ENCODE measurements at places on chromosomes 7 and 10.

GRCh38 chr10:118732245-118733165 is 22.3 kb downstream of the CACUL1 start:
- DNase-seq: peak; percentile 39

GRCh38 chr7:75818472-75818871 is 4.9 kb upstream of the CCL24 start:
- DNase-seq: no peak

DNA sequence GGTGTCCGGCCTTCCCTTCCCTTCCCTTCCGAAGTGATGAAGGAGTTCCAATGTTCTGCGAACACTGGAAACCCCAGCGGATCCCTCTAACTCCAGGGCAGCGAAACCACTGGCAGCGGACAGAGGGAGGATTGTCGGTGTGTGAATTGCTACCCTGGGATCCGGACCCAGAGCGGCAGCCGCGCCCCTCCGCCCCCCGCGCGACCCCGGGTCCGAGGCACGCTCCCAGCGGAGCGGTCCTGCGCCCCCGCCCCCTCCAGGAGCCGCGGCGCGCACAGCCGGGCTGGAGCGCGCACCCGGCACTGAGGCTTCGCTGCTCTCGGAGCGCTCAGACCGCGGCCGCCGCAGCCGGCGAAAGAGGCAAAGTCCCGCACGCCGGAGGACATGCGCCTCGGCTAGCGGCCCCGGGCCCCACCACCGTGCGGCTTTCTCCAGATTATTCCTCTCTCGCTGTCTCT is at the start of gene PTPRZ1:
Gene PTPRZ1, plus strand, starts transcription at position 331 of the 458 bp plus-strand sequence. CDS start 339 bp downstream, outside the sequence.
- no peak for DNase-seq

GRCh38 chr7:33841031-33841430 is 64.3 kb upstream of the BMPER start:
- DNase-seq: no peak

GRCh38 chr7:43490016-43490415 is 92.9 kb upstream of the STK17A start:
- no peak for DNase-seq

GRCh38 chr7:28572321-28573058 is 160.2 kb downstream of the CREB5 start:
- DNase-seq: no peak

GRCh38 chr7:77425101-77426051 is 9.2 kb upstream of the GSAP start:
- no peak for DNase-seq

- DNase-seq: no peak
Observed at GRCh38 chr7:81128011-81128410, 209.2 kb upstream of the SEMA3C start.

DNA sequence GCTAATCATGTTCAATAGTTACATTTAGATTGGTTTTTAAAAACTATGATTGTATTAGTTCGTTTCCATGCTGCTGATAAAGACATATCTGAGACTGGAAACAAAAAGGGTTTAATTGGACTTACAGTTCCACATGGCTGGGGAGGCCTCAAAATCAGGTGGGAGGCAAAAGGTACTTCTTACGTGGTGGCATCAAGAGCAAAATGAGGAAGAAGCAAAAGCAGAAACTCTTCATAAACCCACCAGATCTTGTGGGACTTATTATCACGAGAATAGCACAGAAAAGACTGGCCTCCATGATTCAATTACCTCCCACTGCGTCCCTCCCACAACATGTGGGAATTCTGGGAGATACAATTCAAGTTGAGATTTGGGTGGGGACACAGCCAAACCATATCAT is 34.1 kb upstream of the CC2D2B start:
- DNase-seq: no peak

GRCh38 chr7:80060218-80060806 is 74.3 kb upstream of the GNAI1 start:
- DNase-seq: peak; percentile 3

DNA sequence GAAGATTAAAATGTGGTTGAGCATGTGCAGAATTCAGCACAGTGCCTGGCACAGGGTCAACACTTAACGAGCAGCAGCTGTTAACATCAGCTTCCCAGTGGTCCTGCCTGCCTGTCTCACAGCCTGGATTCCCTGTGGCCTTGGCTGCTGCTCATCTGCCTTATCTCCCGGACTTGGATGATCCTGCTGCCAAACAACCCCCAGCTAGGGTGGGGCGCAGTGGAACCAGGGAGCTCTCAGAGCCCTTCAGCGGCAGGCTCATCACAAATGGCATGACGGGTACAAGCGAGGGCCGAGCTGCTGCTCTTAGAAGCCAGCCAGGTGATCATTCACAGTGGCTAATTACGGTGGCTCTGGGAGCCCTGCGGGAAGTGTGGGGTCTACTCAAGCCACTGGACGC is 13.0 kb upstream of the SMARCD3 start:
- DNase-seq: no peak

DNA sequence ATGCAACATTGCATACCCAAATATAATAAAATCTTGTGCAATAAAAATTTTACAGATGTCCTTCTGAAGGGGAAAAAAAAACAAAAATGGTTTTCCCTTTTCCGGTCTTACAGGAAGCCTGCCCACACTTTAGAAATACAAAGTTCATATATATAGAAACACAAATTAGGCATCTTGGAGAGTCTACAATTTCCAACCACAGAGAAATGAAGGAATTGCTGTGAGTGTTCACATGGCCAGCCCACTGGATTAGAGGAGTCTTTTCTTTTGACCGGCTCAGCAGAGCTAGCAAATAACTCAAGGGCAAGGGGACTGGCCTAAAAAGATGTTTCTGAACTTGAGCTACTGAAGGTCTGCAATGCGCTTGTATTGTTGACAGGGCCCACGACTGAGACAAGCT is 92.4 kb downstream of the GLI3 start:
- DNase-seq: no peak

- DNase-seq: no peak
Observed at GRCh38 chr7:150823484-150824126, 23.0 kb downstream of the TMEM176A start.

DNA sequence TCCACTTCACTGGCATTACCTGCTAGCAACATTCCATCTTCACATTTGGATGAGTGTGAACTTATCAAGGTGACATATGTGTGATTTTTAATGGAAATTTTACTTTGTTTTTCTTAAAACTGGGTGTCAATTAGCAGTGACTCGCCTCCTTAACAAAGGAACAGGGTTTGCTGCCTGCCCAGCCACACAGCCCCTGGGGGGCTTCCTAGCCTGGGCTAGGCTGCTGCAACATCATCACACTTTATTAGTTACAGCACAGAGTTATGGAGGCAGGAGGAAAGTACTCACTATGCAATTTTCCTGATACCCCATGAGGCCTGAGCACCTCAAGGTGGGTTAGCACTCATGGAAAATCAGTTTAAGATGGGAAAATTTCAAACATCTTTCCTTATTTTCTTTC is 861.3 kb downstream of the NRG3 start:
- no peak for DNase-seq

GRCh38 chr7:21946222-21946709 is 567 bp upstream of the CDCA7L start:
- no peak for DNase-seq

- DNase-seq: peak; percentile 96
Observed at GRCh38 chr10:87861953-87862678, 1.2 kb downstream of the KLLN start.

DNA sequence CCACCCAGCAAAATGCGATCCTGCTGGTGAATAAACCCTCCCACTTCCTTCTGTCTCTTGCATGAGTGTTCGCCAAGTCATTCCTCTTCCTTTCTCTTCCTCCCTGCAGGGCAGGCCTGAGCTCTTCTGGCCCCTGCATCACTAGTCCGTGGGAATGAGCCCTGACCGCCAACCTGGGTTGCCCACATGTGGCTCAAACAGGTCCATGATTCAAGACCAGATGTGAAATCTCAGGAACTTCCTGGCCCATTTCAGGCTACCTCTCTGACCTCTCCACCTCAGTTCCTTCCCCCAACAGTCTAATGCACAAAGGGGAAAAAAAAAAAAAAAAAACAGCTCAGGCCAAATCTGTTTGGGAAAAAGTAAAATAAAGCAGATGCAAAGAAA is 5.4 kb upstream of the YWHAG start:
- DNase-seq: no peak

GRCh38 chr7:36273836-36274235 is 115.8 kb upstream of the ANLN start:
- no peak for DNase-seq

GRCh38 chr7:93843260-93843659 is 47.3 kb downstream of the TFPI2 start:
- no peak for DNase-seq

- DNase-seq: no peak
Observed at GRCh38 chr7:38630720-38631673, at the start of gene AMPH. TSS of gene AMPH (minus strand) at chr7:38631373. CDS start at chr7:38631351, 22 bp downstream.

- DNase-seq: no peak
Observed at GRCh38 chr7:154304740-154305700, 252.8 kb downstream of the DPP6 start.

DNA sequence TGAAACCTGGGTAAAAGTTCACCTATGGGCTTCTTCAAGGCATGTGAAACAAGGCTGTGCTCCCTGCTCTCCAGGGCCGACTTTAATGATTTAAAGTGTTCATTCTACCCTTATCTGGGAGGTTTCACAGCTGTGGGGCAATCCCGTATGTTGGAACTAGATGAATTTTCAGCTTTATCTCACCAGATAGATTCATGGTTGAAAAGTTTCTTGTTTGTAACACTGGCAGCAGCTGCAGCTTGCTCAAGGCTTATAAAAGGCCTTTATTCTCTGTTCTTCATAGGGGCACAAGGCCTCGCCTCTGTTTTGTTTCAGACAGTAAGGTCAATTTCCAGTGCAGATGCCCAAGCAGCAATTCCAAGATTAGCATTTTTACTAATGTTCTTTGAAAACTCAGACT is 70.4 kb upstream of the DNAJB12 start:
- no peak for DNase-seq

GRCh38 chr10:50326757-50327701 is 75.7 kb upstream of the ASAH2 start:
- no peak for DNase-seq

- DNase-seq: no peak
Observed at GRCh38 chr10:58502956-58503355, 9.7 kb upstream of the BICC1 start.

GRCh38 chr10:114511881-114512280 is 107.6 kb upstream of the AFAP1L2 start:
- DNase-seq: no peak

- no peak for DNase-seq
Observed at GRCh38 chr7:18019555-18019954, 8.1 kb downstream of the PRPS1L1 start.

- no peak for DNase-seq
Observed at GRCh38 chr7:156651474-156651873, 10.9 kb downstream of the RNF32 start.
